ENCODE measurements at places on chromosomes 5 and 9.

DNA sequence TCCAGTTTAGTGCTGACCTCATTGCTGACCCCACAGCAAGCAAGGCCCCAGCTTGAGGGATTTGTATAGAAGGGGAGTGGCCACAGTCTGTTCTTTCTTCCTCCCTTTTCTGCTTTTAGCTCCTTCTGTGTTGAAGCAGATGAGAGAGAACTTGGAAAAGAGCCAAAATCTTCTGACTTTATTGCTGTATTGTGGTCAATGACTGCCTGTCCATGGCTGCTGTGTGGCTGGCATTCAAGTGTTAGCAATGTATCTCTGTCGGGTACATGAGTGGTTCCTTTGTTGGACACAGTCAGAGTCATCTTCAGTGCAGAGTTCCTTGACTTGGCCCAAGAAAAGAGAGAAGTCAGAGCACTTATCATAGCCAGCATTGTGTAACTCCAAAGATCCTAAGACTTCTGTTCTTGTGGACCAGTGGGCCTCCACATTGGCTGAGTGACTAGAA is 154.1 kb downstream of the LRRC70 start:
- DNase-seq: no peak

DNA sequence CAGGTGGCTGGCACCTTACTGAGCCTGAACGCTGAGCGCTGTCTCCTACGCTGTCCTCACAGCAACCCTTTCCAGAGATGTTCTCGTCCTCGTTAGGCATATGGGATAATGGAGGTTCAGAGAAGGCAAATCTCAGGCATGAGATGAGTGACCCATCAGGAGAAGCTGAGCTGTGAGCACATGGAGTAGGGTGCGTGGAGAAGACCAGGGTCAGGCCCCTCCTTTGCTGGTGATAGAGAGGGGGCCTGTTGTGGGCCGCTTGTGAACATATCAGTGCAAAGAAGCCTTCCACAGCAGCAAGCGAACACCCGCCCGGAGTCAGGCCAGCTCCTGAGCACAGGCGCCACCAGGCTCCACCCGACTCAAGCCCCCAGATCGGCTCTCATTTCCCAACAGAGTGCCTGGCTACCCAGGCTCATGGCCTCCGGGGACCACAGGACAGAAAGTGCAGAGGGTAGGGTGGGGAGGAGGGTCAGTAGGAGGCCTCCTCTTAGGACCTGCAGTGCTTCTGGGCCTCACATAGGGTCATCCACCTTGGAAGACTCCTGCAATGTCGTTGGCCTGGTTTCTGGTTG is 15.0 kb upstream of the TIFAB start:
- DNase-seq: no peak

DNA sequence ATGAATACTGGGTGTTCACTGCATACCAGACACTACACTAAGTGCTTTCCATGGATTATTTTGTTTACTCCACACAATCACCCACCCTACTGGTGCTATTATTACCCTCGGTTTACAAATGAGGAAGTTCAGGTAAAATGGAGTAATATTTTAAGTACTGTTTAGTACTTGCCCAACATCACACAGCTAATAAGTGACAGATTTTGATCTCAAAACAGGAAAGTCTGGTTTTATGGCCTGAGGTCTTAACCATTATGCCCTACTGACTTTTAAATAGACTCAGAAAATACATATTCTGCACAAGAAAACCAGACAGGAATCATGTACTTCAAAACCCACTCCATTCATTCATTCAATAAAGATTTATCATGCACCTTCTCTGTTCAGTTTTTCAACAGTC is 431.0 kb upstream of the TLE4 start:
- DNase-seq: no peak

DNA sequence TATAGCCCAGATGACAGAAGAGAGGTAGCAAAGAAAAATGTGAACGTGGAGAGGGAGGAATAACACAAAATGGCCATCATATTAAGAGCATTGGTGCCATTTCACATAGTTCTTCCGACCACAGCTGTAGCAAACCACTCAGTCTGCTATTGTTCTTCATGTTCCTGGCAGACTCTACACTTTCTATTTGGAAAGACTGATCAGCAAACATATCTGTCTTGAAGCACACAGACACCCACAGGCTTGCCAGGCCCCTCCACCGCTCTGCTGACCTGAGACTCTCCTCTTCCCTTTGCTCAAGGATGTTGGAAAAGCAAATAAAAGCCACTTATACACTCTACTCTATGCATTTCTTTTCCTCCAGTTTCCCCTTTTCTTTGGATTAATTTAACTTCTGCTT is 298.0 kb downstream of the FBXL7 start:
- DNase-seq: no peak

DNA sequence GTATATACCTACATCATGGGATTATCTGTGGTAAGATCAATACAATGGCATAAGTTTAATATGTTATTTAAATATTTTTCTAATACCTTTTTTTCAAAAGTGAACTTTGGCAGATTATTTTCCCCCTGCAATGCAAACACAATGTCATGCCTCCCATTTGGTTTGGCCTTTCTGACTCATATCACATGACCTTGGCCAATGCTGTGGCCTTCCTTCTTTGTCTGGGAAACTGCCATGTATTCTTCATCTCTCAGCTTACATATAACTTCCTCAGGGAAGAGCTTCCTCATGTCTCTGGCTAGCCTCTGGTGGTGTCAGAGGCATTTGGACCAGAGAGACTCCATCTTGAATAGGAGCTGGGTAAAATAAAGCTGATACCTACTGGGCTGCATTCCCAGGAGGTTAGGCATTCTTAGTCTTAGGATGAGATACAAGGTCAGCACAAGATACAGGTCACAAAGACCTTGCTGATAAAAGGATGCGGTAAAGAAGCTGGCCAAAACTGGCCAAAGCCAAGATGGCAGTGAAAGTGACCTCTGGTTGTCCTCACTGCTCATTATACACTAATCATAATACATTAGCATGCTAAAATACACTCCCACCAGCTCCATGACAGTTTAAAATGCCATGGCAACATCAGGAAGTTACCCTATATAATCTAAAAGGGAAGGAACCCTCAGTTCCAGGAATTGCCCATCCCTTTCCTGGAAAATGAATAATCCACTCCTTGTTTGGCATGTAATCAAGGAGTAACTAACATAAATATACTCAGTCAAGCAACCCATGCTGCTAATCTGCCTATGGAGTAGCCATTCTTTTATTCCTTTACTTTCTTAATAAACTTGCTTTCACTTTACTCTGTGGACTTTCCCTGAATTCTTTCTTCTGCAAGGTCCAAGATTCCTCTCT is 76.0 kb downstream of the C9orf153 start:
- no peak for DNase-seq

- DNase-seq: no peak
These were observed 97.9 kb upstream of the MSX2 start for GRCh38 chr5:174626369-174626920.

DNA sequence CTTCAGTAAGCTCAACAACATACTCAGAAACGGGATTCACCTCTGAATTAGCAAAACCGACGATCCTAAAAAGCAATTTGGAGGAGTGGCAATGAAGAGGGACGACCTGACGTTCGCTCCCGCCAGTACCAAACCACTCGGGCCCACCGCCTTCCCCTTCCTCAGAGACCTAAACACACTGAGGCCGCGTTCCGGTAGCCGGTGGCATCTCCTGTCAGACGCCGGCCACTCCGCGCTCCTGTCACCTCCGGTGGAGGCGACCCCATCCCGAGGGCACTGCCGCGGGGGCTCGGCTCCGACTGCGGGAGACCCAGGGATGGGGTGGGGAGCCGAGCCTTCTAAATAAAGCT is 617 bp downstream of the PPP6C start:
- no peak for DNase-seq
